ENCODE measurements at places on chromosomes 2 and 18.
A peak's percentile ranks its signal among the peaks of the same experiment; 100 is the strongest.

GRCh38 chr2:164754157-164755093 is 87.2 kb downstream of the COBLL1 start:
- peaks cover 52% of the 10 kb centered on the region for H3K4me1 ChIP-seq

- H3K27ac ChIP-seq, result no peak overlapping the region
- no peaks in the 10 kb centered on the region for H3K4me1 ChIP-seq
- no peak for DNase-seq
- H3K4me3 ChIP-seq, result no peak overlapping the region
- H3K27me3 ChIP-seq, result peaks cover 13% of the 10 kb centered on the region
Observed at GRCh38 chr2:54364409-54364808, 91.7 kb upstream of the SPTBN1 start.

- no peaks in the 10 kb centered on the region for H3K36me3 ChIP-seq
- H3K4me1 ChIP-seq, result peaks cover 38% of the 10 kb centered on the region
- peak; percentile 59 for DNase-seq
- no peak overlapping the region for H3K27ac ChIP-seq
- H3K27me3 ChIP-seq, result peaks cover 56% of the 10 kb centered on the region
- no peak overlapping the region for H3K4me3 ChIP-seq
Observed at GRCh38 chr2:156319811-156320485, 12.6 kb downstream of the NR4A2 start.

GRCh38 chr2:119248311-119248710 is 24.7 kb downstream of the STEAP3 start:
- no peaks in the 10 kb centered on the region for H3K27me3 ChIP-seq
- H3K27ac ChIP-seq, result no peak overlapping the region
- DNase-seq, result no peak
- no peaks in the 10 kb centered on the region for H3K4me1 ChIP-seq
- H3K4me3 ChIP-seq, result no peak overlapping the region

GRCh38 chr2:172448544-172449267 is 21.3 kb downstream of the ITGA6 start:
- no peaks in the 10 kb centered on the region for H3K36me3 ChIP-seq
- H3K27me3 ChIP-seq, result peaks cover 3% of the 10 kb centered on the region
- H3K4me3 ChIP-seq, result no peak overlapping the region
- no peak overlapping the region for H3K27ac ChIP-seq
- H3K4me1 ChIP-seq, result no peaks in the 10 kb centered on the region

DNA sequence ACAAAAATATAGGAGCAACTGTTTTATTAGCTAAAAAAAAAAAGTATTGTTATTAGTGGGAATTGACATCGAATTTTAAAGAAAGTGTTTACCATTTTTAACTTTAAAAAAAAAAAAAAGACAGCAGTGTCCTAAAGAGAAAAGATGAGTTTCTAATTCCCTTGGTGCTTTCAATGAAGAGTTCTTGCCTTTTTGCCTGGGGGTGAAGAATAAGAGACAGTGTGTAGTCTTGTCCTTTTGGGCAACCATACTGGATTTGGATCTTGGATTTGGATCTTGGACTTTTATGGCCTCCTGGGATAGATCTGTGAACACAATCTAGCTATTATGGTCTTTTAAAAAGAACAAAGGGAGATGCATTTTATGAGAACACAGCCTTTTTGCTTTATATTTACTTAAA is 60.2 kb upstream of the GLS start:
- no peaks in the 10 kb centered on the region for H3K36me3 ChIP-seq
- no peaks in the 10 kb centered on the region for H3K27me3 ChIP-seq
- H3K4me1 ChIP-seq, result no peaks in the 10 kb centered on the region
- H3K4me3 ChIP-seq, result no peak overlapping the region

GRCh38 chr2:238761868-238762267 is 86.0 kb upstream of the TWIST2 start:
- no peaks in the 10 kb centered on the region for H3K4me1 ChIP-seq
- no peak overlapping the region for H3K27ac ChIP-seq
- no peaks in the 10 kb centered on the region for H3K27me3 ChIP-seq
- no peak for DNase-seq

- no peaks in the 10 kb centered on the region for H3K36me3 ChIP-seq
- DNase-seq, result no peak
- no peak overlapping the region for H3K27ac ChIP-seq
Observed at GRCh38 chr2:66185497-66186054, 249.3 kb upstream of the MEIS1 start.

DNA sequence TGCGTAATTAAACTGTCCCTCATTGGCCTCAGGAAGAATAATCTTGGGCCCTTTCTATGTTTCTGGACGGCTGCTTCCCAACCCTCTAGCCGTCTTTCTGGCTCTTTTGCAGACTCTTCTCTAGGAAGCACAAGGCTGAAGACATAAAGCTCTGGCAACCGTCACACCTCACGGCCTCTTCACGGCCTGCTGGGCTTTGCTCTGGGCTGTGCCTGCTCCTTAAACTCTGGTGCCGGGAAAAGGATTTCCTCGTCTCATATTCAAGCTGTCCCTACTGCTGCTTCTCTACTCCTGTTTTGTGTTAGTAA is 36.0 kb upstream of the WIPF1 start:
- peak; percentile 50 for DNase-seq
- H3K27ac ChIP-seq, result peak overlapping the region; percentile 83
- peaks cover 12% of the 10 kb centered on the region for H3K36me3 ChIP-seq
- H3K4me3 ChIP-seq, result peak overlapping the region; percentile 99
- no peaks in the 10 kb centered on the region for H3K27me3 ChIP-seq
- H3K4me1 ChIP-seq, result peaks cover 49% of the 10 kb centered on the region

GRCh38 chr2:191942739-191943103 is 95.8 kb upstream of the CAVIN2 start:
- no peaks in the 10 kb centered on the region for H3K27me3 ChIP-seq
- no peak overlapping the region for H3K27ac ChIP-seq
- no peak overlapping the region for H3K4me3 ChIP-seq
- no peak for DNase-seq

- H3K27ac ChIP-seq, result no peak overlapping the region
- no peak overlapping the region for H3K4me3 ChIP-seq
- no peaks in the 10 kb centered on the region for H3K36me3 ChIP-seq
Observed at GRCh38 chr2:191578031-191578430, 99.9 kb upstream of the NABP1 start.

GRCh38 chr2:100641125-100641435 is 78.3 kb downstream of the PDCL3 start:
- peaks cover 5% of the 10 kb centered on the region for H3K27me3 ChIP-seq
- H3K36me3 ChIP-seq, result no peaks in the 10 kb centered on the region
- H3K27ac ChIP-seq, result no peak overlapping the region
- H3K4me3 ChIP-seq, result no peak overlapping the region
- no peak for DNase-seq

DNA sequence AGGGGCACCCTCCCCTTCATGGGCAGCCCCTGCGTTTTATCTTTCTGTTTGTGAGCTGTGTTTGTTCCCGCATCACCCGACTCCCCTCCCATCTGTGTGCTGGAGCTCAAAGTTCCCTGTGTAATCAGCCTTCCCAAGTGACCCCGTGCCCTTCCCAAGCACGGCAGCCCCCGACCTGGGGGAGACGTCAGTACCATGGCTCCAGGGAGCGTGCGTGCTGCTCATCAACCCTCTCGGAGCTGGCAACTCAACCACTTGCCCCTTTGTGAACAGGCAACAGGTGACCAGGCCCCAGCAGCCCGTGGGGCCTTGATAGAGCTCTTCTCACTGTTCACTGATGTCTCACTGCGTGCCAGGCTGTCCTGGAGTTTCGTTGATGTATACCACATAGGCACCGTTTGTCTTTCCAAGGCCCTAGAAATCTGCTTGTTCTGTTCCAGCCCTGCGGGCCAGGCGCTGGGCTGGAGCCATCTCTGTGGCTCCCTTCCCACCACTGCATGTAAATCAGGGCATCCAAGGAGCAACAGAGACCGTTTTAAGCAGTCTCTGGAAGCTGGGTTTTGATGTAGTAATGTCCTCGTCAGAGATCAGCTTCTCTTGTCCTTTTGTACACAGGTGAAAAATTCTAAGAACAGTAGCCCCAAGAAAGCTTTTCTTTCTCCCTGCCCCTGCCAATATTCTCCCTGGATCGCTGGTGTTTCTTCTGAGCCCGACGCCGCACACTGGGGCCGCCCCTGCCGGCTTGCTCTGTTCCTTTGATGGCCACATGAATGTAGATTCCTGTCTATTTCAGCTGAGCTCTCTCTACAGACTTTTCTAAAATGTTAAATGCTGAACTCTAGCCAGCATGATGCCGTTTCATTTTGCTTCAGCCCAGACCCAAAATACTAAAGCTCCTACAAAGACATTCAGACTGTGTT is 107.0 kb upstream of the PTPRM start:
- no peaks in the 10 kb centered on the region for H3K27me3 ChIP-seq
- no peaks in the 10 kb centered on the region for H3K36me3 ChIP-seq
- H3K4me3 ChIP-seq, result no peak overlapping the region
- H3K4me1 ChIP-seq, result no peaks in the 10 kb centered on the region
- no peak overlapping the region for H3K27ac ChIP-seq

- H3K4me1 ChIP-seq, result no peaks in the 10 kb centered on the region
- no peak overlapping the region for H3K27ac ChIP-seq
- H3K27me3 ChIP-seq, result no peaks in the 10 kb centered on the region
- H3K36me3 ChIP-seq, result no peaks in the 10 kb centered on the region
Observed at GRCh38 chr2:149652526-149652925, 65.0 kb upstream of the MMADHC start.

DNA sequence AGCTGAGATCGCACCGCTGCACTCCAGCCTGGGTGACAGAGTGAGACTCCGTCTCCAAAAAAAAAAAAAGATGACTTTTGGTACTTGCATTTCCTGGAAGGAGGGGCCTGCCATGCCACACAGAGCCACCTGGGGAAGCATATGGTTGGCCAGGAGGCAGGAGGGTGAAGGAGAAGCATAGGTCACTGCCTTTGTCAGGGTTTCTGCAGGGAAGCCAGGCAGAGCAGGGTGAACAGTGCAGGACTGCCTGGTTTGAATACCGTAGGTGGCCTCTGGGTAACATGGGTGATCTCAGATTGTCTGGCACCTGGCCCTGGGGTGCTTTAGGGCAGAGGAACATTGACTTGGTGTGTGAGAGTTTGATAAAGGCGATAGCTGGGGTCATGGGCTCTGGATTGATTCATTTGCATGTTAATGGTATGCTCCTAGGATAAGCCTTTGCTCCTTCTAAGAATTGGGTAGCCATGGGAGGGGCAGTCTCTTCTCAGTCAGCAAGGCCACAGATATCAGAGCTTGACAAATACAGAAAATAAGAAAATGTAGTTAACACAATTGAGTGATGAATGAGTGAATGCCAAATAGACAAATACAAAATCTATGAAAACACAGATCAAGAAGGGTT is 124.0 kb upstream of the SEC11C start:
- H3K27me3 ChIP-seq, result no peaks in the 10 kb centered on the region
- H3K4me1 ChIP-seq, result no peaks in the 10 kb centered on the region
- H3K36me3 ChIP-seq, result no peaks in the 10 kb centered on the region
- no peak overlapping the region for H3K27ac ChIP-seq
- DNase-seq, result no peak

GRCh38 chr2:135494917-135495316 is 36.1 kb downstream of the ZRANB3 start:
- peaks cover 3% of the 10 kb centered on the region for H3K36me3 ChIP-seq
- H3K4me3 ChIP-seq, result no peak overlapping the region
- no peaks in the 10 kb centered on the region for H3K27me3 ChIP-seq
- no peak for DNase-seq

GRCh38 chr2:31089645-31090044 is 48.6 kb downstream of the GALNT14 start:
- no peaks in the 10 kb centered on the region for H3K27me3 ChIP-seq
- H3K4me1 ChIP-seq, result no peaks in the 10 kb centered on the region
- no peaks in the 10 kb centered on the region for H3K36me3 ChIP-seq
- DNase-seq, result no peak
- no peak overlapping the region for H3K4me3 ChIP-seq

- no peak for DNase-seq
- H3K27ac ChIP-seq, result no peak overlapping the region
- H3K4me3 ChIP-seq, result no peak overlapping the region
- H3K4me1 ChIP-seq, result no peaks in the 10 kb centered on the region
Observed at GRCh38 chr18:34789768-34790344, 79.8 kb downstream of the DTNA start.

GRCh38 chr18:10732990-10733389 is 207.2 kb downstream of the NAPG start:
- DNase-seq, result no peak
- no peaks in the 10 kb centered on the region for H3K4me1 ChIP-seq
- no peak overlapping the region for H3K4me3 ChIP-seq
- no peaks in the 10 kb centered on the region for H3K36me3 ChIP-seq
- no peak overlapping the region for H3K27ac ChIP-seq
- peaks cover 2% of the 10 kb centered on the region for H3K27me3 ChIP-seq
